ENCODE measurements at places on chromosomes 5 and 9.
A peak's percentile ranks its signal among the peaks of the same experiment; 100 is the strongest.

GRCh38 chr5:37568018-37568753 lies 189.1 kb downstream of the WDR70 start:
- DNase-seq: no peak

GRCh38 chr9:77981332-77981731 lies 50.3 kb downstream of the GNAQ start:
- no peak for DNase-seq

DNA sequence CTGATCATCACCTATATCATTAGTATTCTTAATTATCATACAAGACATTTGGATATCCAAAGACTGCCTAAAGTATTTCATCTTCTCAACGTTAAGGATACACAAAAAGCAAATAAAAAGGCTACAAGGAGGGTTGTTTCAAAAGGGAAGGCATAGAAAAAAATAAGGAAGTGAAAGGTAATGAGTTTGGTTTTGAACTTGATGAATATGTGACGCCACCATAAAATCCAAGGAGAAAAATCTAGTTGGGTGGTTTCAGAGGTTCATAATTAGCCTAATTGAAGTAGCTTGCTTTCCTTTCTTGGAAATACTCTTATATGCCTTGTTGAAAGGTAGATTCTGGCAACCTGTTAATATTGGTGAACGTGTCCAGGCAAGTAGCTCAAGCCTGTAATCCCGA lies 96.1 kb upstream of the SGCD start:
- no peak for DNase-seq

DNA sequence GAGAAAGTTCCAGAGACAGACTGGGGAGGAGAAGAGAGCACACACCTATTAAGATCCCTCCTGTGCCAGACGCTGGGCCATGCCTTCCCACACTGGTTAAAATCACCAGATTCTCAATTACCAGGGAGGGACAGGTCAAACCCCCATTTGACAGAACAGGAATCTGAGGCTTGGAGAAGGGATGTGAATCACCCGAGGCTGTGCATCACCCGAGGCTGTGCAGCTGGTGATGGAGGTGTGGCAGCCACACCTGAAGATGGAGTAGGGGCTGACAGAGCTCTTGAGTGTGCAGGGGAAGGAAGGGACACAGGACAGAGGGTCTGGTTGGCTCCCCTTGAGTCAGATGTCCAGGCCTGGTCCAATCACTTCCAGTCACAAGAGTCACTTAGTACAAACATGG lies 70.6 kb downstream of the LMX1B start:
- DNase-seq: no peak

GRCh38 chr5:2892466-2893000 lies 141.1 kb upstream of the IRX2 start:
- no peak for DNase-seq

GRCh38 chr9:70902171-70902570 lies 219.2 kb downstream of the TRPM3 start:
- no peak for DNase-seq

DNA sequence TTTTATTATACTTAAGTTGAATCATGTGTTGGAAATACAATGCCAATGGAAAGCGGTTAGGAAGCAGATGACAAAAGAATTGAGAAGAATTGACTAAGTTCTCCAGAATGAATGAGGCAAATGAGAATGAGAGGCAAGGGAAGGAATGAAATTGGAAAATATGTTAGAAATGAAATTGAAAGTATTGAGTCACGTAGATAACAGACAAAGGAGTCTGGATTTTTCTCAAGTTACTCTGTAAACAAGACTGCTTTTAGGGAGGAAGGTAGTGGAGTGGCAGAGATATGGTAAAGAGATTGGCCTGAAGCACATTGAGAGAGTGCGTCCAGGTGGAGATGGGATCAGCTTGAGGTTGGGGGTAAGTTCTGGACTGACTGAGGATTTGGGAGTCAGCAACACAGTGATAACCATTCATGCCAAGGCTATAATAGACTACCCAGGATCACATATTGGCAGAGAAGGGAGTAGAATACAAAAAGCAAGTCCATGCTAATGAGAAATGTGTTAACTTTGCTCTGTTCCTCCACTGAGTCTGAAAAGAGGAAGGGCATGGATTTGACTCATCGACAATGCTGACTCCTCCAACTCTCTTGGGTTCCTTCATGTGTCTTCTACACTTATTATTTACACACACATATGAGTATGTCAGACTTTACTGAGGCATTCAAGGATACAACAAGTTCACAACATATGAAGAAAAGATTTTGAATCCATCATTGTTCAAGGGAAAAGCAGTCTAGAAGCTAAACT lies 814.2 kb upstream of the ZNF608 start:
- no peak for DNase-seq

DNA sequence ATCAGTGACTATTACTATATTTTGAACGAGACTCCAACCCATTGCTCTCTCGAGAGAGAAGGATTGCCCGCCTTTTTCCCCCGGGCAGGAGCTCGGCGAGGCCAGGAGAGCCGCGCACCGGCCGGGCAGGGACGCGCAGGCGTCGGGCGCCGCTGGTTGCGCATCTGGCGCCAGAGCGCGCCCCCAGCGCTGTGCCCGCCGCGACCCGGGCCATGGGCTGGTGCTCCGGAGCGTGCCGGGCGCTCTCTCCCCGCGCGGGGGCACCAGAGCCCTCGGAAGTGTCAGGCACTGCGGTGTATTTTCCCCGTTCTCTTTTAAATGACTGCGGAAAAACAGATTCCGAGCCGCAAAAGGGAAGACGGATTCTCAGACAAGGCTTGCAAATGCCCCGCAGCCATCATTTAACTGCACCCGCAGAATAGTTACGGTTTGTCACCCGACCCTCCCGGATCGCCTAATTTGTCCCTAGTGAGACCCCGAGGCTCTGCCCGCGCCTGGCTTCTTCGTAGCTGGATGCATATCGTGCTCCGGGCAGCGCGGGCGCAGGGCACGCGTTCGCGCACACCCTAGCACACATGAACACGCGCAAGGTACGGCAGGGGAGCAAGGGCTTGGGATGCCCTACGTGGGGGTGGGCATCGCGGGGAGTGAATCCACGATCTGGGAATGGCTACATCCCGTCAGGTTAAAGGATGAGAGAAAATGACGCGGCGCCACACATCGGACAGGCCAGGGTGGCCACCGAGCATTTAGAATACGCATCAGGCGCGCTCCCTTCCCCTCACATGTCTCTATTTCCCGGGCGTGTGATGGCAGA lies 1.1 kb upstream of the NTRK2 start:
- DNase-seq: peak; percentile 72

DNA sequence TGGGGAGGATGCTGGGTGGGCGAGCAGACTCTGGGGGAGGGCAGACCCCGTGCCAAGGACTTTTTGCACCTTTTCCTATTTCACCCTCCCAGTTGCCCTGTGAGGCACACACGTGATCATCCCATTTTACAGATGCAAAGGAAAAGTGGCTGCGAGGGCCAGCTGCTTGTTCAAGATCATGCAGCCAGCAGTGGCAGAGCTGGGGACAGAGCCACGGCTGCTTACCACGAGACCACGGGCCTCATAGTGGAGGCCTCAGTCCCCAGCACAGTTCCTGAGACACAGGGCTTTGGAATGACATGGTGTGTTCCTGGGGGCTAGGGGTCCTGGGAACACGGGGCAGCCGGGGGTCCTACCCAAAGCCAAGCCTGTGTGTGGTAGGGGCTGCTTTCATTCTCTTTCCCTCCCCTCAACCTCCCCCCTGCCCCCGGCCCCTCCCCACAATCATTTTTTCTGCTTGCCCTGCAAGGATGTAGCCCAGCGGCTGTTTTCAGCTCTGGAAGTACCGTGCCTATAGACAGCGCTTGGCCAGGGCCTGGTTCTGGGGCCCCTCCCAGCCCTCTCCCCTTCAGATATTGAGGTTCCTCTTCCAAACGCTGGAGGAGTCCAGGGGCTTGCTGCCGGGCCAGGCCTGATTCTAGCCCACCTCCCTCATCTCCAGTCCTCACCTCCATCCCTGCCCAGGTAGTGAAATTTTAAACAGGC lies 58.5 kb upstream of the IER5L start:
- DNase-seq: no peak

- DNase-seq: no peak
Measured at GRCh38 chr5:60365001-60365400, 335.0 kb downstream of the DEPDC1B start.

DNA sequence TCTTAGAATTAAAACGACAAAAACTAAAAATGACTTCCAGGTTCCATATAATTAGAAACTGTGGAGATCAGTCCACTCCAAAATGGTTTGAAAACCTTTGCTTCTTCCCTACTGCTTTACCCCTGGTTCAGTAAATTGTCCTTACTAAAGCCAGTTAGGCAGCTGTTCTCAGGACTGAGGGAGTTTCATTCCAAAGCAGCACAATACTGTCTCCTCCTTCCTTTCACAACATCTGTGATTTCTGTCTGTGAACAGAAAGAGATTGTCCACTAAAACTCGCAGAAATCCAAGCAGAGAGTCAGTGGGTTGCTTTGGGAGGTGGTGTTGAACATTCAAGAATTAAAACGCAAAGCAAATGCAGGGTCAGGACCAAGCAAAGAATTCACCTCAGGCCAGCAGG lies 740.8 kb upstream of the ZNF608 start:
- no peak for DNase-seq

- no peak for DNase-seq
Measured at GRCh38 chr5:174301848-174302625, 256.5 kb downstream of the NSG2 start.

DNA sequence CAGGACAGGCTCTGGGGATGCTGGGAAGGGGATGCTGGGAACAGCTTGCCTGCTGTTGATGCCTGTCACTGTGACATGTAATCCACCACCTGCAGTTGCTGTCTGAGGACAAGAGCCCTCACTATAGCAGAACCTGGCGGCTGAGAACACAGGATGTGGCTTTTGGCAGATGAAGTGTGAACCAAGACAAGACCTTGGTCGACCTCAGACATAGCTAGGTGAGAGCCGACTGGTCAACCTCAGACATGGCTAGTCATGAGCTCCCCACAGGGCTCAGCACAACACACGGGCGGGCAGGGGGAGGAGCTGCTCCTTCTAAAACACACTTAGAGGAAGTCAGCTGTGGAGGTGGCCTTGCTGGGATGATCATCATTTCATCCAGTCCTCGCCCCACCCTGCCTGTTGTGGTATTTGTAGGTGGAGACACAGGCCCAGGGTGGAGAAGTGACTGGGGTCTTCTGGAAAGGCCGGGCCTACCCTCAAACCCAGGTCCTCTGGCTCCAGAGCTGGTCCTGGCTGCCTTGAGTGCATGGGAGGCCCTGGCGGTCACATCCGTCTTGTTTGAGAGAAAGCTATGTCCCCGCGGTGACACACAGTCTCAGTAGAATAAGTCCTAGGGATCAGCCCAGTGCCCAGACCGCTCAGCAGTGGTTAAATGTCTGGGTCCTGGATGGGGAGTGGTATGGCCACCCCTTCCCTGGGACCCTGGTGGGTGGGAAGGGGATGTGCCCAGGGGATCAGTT lies 6.1 kb downstream of the SUSD3 start:
- DNase-seq: no peak

DNA sequence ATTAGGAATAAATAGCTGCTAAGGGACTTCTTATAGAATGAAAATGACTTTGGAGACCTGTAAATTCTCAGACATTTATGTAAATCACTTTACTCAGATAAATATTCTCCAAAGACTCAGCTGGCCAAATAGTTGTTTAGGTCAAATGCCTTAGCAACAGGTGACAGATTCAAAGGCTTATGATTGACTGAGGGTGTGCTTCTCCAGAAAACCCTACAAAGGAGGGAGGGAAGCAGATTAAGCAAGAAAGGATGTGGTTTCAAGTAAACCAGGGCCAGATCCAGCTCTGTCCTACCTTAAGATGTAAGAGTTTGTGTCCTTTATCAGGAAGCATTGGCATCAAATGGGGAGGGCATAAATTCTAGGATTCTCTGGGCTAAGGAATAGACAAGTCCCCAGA lies 433.0 kb downstream of the TLE1 start:
- no peak for DNase-seq

- DNase-seq: no peak
Measured at GRCh38 chr5:148085977-148086705, 22.4 kb downstream of the SPINK5 start.

- no peak for DNase-seq
Measured at GRCh38 chr9:111992523-111992922, 95.9 kb downstream of the UGCG start.

DNA sequence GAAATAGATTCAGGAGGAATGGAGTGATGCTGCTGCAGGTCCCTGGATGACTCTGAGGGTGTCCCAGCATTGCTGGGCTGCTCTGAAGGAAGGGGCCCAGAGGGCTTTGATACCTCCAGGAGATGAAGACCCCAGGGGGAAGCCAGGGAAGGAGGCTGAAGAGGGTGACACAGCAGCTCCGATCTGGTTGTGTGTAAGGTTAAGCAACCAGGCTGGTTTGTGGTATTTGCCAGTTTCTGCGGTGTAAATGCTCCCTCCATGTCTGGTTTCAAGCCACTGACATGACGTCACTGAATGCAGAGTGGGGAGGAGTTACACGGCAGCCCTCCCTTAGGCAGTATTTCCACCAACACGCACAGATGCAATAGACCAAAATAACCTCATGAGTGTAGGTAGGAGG lies 40.0 kb upstream of the ORM1 start:
- no peak for DNase-seq

- no peak for DNase-seq
Measured at GRCh38 chr9:70811638-70812037, 309.8 kb downstream of the TRPM3 start.

- no peak for DNase-seq
Measured at GRCh38 chr5:123785162-123786071, 273.4 kb downstream of the CSNK1G3 start.

DNA sequence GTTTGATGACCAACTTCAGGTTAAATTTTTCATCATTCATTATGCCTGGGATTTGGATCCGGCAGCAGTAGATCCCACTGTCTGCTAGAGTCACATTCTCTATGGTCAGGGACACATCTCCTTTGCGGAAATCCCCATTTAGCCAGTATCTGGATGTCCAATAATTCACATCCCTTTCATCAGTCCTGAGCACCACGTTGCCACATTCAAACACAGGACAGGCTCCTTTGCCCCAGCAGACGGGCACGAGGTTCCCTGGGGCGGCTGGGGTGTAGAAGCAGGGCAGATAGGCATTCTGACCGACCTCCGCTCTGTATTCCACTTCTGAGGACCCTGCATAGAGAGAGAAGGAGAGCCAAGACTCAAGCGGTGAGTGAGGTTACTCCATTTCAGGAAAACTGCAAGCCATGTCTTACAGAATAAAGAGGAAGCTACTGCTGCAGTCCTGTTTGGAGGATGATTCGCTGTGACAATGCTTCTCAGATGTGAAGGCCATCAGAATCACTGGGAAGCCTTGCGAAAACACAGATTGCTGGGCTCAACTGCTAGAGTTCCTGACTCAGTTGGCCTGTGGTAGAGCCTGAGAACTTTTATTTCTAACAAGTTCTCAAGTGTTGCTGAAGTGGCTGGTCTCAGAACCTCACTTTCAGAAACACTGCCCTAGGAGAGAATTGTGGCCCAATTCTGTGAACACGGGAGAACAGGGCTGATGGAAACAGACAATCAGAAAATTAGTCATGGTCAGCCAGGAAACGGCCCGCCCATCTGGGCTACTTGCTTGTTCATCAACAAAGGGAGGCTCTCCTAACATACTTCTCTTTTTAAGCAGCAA lies 2.0 kb downstream of the HAVCR2 start:
- DNase-seq: no peak

GRCh38 chr5:83751201-83751600 lies 30.5 kb upstream of the HAPLN1 start:
- no peak for DNase-seq

GRCh38 chr9:90770182-90770738 lies 31.4 kb upstream of the SYK start:
- DNase-seq: no peak

Data from COLO829 (cell line).